RPMI8226 (cell line): ENCODE measurements at places on chromosomes 13 and 19.

GRCh38 chr13:93951108-93951507, 528.4 kb downstream of the DCT start:
- no peak for DNase-seq

DNA sequence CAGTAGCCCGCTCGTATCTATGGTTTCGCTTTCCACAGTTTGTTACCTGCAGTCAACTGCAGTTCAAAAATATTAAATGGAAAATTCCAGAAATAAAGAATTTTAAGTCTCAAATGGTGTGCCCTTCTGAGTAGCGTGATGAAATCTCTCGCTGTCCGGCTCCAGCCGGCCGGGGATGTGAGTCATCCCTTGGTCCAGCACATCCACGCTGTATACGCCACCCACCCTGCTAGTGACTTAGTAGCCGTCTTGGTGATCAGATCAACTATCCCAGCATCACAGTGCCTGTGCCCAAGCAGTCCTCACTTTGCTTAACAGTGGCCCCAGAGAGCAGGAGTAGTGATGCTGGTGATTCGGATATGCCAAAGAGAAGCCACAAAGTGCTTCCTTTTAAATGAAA, 40.0 kb downstream of the ZNF331 start:
- DNase-seq, result no peak

DNA sequence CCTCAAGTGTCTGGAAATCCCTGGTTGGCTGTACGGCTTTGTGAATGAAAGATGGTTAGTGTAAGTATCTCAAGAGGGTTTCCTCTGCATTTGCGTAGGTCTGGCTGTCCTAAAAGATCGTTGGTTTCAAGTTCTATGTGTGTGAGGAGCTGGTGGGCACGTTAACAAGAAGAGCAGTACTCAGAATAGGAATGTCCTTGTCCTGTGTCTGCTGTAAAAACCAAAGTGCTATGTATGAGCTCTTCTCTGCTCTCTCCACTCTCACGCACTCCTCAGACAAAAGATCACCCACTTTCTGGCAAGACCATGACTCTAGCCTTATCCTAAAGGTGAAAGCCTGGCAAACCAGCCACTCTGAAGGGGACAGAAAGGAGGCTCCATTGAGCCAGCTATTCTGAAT, 39.1 kb downstream of the USP12 start:
- no peak for DNase-seq

GRCh38 chr19:35856546-35857149, at the start of gene KIRREL2:
KIRREL2 (plus strand) TSS chr19:35856911; CDS start chr19:35857120, 209 bp downstream.
- no peak for DNase-seq

GRCh38 chr19:7541828-7542443, 6.4 kb downstream of the PNPLA6 start:
- DNase-seq, result no peak

DNA sequence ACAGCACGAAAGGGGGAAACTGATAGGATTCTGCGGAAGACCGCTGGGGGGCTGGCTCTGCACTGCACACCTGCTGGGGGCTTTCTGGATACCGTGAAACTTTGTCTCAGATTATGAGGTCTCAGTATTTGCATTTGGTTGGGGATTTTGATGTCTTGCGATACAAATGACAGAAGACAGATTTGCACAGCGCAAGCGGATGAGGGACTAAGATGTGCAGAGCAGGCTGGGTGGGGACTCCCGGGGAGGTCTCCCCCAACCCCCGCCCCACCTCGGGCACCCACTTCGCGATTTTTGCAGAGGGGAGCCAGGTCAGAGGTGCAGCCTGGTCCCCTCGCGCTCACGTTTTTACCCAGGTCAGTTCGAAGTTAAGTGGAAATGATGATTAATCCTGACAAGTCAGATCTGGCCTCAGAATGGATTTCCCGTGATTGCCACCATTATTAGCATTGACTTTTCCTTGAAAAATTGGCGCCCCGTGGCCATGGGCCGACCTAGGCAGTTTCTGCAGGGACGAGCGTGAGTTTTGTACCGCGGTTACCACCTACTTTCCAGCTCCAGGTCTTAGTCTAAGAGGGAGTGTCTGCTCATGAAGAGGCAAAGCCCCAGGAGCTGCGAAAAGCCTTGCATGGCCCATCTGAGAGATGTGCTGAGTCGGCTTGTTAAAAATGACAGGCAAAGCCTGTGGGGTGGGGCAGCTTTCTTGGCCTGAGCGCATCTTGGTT, 1.3 kb upstream of the GJB2 start:
- DNase-seq, result peak; percentile 25

GRCh38 chr19:23378948-23379347, 16.3 kb downstream of the ZNF91 start:
- DNase-seq, result peak; percentile 62

DNA sequence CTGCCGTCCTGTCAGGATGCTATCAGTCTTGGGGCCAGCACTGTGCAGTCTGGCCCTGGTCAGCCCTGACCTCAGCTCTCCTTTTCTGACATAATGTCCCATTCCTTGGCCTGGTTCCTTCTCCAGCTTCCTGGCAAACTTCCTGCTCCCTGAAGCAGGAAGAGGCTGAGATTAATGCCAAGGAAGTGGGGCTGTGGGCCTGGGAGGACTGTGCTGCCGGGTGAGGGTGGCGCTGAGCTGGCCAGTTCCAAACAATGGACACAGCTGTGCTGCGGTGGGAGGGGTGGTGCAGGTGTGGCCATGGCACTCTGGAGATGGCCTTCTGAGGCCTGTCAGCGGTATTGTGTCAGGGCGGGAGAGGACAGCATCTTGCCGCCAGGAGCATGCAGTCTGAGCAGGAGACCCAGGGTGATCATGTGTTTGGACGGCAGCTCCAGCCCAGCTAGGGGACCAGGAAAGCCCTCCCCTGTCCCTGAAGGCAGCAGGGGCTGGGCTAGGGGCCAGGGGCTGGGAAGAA, 30.9 kb downstream of the TUBA3C start:
- no peak for DNase-seq

- no peak for DNase-seq
Measured at GRCh38 chr13:71464686-71465085, 402.3 kb downstream of the DACH1 start.

DNA sequence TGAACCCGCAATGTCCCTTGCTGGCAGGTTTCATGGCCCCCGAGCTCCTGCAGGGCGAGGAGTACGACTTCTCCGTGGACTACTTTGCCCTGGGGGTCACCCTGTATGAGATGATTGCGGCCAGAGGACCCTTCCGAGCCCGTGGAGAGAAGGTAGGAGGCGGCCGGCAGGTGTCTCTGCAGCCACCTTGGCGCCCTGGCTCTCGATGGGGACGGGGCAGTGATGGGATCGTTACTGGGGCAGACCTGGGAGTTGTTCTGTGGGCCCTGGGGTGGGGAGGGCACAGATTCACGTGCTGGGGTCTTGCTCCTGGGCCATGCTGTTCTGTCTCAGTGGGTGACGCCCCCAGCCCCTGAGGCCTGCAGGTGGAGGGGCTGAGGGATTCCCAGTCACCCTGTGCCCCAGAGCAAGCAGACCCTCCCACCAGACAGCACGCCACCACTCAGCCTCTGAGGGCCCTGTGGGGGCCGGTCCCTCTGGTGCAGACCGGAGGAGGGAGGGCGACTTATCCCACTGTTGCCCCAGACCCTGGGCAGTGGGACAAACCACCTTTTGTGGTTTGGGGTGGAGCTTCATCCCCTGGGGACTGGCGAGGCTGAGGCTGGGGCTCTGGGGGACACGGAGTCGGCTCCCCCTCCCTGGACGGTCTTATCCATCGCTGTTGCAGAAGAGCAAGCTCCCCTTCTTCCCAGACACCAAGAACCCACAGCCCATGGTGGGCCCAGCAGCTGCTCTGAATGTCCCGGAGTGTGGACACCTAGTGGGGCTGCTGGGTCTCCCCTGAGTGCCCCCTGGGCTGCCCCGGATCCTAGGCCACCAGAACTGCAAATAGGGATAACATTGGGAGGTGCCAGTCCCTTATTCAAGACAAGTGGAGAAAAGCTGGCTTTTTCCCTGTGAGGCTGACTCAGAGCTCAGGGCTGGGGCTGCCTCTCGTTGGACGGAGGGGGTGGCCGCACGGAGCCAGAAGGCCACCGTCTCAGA, 27.5 kb upstream of the TMEM255B start:
- DNase-seq, result no peak

DNA sequence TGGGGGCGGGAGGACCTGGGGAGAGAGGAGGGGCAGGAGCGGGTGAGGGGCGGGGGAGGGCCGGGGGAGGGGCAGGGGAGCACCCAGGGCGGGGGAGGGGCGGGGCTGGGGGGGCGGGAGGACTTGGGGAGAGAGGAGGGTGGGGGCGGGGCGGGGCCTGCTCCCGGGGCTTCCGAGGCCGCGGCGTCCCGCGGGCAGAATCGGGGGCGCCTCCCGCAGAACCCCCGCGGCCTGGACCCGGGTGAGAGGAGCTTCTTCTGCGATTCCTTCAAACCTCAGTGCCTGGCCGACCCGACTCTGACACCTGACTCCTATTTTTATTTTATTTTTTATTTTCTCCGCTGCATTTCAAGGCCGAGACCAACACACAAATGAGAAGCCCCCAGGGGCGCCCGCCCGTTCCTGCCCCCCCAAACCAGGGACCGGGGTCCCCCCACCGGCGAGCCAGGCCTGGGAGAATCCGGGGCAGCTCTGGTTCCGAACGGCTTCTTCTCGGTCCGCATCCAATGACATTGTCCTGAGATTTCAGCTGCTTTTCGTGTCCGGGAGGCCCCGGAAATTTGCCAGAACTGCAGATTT, 470 bp upstream of the GRTP1 start:
- no peak for DNase-seq

DNA sequence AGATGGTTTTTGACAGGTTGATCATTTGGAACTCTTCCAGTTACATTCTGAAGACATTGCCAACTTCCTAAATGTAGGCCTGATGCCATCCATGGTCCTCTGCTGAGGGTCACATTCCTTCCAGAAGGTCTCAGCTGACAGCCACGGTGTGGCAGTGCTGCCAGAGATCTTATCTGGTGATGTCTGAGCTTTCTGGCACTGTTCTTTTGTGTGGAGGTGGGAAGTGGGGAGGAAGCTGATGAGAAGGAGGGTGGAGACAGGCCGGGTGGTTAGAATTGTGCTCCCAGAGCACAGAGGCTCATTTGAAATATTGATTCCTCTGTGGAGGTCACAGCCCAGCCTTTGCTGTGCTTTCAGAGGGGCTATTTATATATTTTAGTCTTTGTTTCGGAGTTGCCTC, 16.1 kb upstream of the MTIF3 start:
- no peak for DNase-seq

DNA sequence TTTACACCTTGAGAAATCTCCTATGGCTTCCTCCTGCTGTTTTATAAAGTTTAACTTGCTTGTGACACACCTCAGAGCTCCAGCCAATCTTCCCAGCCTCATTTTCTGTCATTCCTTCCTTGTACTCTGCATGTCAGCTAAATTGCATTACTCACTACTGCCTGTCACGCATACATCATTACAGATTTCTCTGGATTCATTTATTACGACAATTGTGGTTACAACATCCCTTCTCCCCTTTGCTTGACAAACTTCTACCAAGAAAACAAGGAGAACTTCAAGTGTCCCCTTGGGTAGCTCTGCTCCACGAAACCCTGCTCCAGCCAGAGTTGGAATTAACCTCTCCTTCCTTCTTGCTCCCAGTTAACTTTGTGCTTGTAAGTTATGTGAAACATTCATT, 22.0 kb upstream of the GPR18 start:
- no peak for DNase-seq

- no peak for DNase-seq
Measured at GRCh38 chr13:73341748-73342147, 282.9 kb downstream of the KLF5 start.

DNA sequence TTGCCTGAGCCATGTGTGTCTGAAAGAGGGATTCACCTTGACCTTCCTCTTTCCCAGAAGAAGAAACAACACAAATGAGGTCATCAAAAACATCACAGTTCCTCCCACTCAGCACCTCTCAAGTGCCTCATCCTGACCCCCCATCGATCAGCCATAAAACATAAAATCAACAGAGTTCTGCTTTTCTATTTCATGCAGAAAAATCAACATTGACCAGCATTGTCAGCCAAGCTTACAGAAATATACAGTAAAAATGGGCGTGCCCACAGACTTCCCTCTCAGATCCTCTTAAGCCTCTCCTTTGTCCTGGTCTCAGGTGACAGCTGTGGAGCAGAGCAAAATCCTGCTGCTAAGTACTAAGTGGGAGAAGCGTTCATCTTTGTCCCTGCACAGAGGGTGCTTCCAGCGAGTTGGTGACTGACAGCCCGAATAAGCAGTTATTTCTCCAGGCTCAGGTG, 213.3 kb downstream of the OLFM4 start:
- no peak for DNase-seq

- DNase-seq, result no peak
Measured at GRCh38 chr13:97258801-97259200, 36.7 kb downstream of the MBNL2 start.

GRCh38 chr19:15330801-15331418, 1.4 kb downstream of the BRD4 start:
- DNase-seq, result no peak

- no peak for DNase-seq
Measured at GRCh38 chr13:48892053-48892687, 83.5 kb upstream of the FNDC3A start.

GRCh38 chr19:294946-295686, 3.9 kb upstream of the PLPP2 start:
- DNase-seq, result peak; percentile 65

- DNase-seq, result no peak
Measured at GRCh38 chr13:107767119-107767518, 448.2 kb downstream of the LIG4 start.

DNA sequence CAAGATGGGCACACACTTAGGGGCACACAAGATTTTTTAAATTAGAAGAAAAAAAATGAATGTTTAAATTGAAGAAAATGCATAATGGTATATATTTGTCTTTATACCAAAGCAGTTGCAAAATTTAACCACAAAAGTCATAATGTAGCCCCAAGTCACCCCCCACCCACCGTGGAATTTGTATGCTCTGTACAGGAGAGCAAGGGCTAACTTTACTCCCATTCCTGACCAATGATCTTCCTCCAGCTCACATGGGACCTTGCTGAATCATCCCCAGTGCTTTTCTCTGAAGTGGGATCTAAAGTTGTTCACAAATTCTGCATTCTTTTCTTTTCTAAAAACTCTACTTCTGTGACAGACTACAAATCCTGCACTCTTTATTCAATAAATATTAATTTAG, 597.0 kb downstream of the UQCRFS1 start:
- DNase-seq, result no peak

- DNase-seq, result no peak
Measured at GRCh38 chr13:36918246-36919131, 1.5 kb downstream of the SMAD9 start.

DNA sequence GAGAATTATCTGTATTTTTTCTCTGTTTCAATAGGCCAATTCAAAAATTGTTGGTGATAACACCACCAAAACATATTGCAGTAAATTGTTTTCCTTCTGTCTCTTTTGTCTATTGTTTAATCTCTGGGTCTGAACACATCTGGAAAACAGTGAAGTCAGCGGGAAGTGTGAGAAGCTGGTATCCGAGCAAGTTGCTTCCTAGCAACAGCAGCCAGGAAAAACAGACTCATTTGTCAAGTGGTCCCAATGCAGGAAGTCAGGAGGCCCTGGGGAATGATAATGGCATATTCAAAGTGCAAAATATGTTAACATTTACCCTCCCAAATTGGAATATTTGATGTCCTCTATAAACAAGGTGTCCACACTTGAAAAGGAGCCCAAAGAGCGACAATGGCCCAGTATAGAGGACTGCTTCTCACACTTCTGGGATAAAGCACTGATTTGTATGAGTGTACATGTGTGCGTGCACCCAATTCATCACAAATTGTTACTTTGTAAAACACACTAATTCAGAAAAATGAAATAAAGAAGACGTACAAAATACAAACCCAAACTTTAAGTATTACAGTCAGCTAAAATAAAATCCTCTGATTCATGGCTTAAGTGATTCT, 515.0 kb downstream of the TBC1D4 start:
- DNase-seq, result no peak

- DNase-seq, result no peak
Measured at GRCh38 chr19:2013683-2013961, 1.9 kb downstream of the BTBD2 start.

GRCh38 chr13:104949840-104950740, 1585.4 kb downstream of the EFNB2 start:
- DNase-seq, result no peak
